ENCODE measurements at places on chromosomes 2 and 18.

DNA sequence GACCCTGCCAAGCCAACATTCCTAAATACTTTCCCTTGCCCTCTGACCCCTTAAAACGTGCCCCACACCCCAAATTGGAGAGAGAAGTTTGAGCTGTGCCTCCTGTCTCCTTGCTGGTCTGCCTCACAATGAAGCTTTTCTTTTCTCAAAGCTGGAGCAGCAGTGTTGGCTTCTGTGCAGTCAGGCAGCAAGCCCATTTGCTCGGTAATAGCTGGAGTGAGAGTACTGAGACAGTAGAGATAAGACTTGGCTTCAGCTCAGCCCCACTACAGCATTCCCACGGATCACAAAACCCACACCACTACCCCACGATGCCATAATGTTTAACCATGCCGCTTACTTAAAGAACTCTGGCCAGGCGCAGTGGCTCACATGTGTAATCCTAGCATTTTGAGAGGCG lies 73.0 kb downstream of the NCAPH start:
- no peak for DNase-seq

GRCh38 chr2:9667826-9668225 lies 37.0 kb upstream of the YWHAQ start:
- no peak for DNase-seq

DNA sequence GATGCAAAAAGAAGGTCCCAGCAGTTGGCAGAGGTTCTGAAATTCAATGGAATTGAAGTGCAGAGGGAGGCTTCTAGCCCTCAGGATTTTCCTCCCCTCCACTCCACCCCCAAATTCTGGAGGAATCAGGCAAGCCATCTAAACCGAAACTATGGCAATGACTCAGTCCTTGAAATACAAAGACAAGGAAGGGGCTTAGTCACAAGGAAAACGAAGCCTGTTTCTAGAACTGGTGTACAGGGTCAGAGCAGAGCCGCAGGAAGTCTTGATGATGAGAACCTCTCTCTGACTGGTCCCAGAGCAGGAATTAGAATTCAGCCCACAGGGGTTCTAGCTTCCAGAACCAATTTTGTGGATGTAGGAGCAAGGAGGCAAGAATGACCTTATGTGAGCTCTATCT lies 111.7 kb upstream of the SCN1A start:
- DNase-seq = no peak

DNA sequence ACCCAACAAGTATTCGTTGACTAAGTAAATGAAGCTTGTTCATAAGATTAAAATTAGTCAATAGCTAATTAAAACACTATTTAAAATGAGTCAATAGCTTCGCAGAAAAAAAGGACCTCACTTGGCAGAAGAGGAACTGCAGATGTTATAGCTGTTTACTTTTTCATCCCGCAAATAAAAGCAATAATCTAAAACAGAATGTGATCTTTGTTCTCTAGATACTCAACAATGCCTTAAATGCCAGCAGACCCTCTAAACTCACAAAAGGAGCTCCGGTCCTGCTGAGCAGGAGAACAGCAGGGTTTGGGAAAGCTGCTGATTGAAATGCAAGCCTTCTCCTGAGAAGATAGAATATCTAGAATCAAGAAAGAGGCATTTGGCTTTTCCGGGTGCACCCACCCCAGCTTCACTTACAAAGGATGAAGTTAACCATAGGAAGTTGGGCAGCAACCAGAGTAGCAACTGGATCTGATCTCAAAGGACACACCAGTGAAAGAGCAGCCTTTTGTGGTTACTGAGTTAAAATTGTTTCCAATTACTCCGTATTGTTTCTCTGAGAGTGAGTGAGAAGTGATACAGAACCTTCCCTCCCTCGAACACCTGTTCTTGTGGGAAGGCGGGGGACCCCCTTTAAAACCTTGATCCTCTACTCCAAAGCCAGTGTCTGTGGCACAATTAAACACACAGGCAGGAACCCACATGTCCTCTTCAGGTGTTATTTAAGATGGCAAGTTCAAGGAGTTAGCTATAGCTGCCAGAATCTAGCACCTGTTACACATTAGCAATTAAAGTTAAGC lies 6.8 kb downstream of the CCBE1 start:
- peak; percentile 52 for DNase-seq

- DNase-seq = no peak
Measured at GRCh38 chr2:215611609-215612386, 175.9 kb upstream of the FN1 start.

GRCh38 chr2:1169291-1169949 lies 218.8 kb downstream of the SNTG2 start:
- DNase-seq = no peak

Data from H7 (cell line).